Left lung (tissue), 14 donors: ENCODE measurements at places on chromosomes 4 and X. TPM values are rescaled to one million over a fixed set of nuclear protein-coding genes. Genes with fewer than 3 reads are reported as not detected.

GRCh38 chr4:3375688-3376087, 66.1 kb upstream of the HGFAC start:
- H3K27me3 ChIP-seq = no peaks in the 10 kb centered on the region
- no peaks in the 10 kb centered on the region for H3K4me1 ChIP-seq
- no peak overlapping the region for H3K4me3 ChIP-seq
- DNase-seq = no peak
- no peaks in the 10 kb centered on the region for H3K36me3 ChIP-seq
- H3K27ac ChIP-seq = no peak overlapping the region

GRCh38 chr4:182903013-182903412, 14.2 kb downstream of the DCTD start:
- no peak overlapping the region for H3K27ac ChIP-seq
- no peak overlapping the region for H3K4me3 ChIP-seq
- no peak for DNase-seq
- peaks cover 56% of the 10 kb centered on the region for H3K36me3 ChIP-seq
- H3K27me3 ChIP-seq = no peaks in the 10 kb centered on the region

MAGEA9B gene
- not detected for total RNA-seq

PPBP gene
- 10.4 TPM for total RNA-seq

TRIM75 gene
- not detected for total RNA-seq

GAB1 gene
- total RNA-seq = 43.5 TPM

GRCh38 chr4:153638011-153638410, 46.1 kb upstream of the TLR2 start:
- DNase-seq = no peak
- H3K27ac ChIP-seq = no peak overlapping the region
- H3K36me3 ChIP-seq = peaks cover 43% of the 10 kb centered on the region
- H3K4me3 ChIP-seq = no peak overlapping the region
- peaks cover 7% of the 10 kb centered on the region for H3K4me1 ChIP-seq

DDIT4L gene
- 0.55 TPM for total RNA-seq

DNA sequence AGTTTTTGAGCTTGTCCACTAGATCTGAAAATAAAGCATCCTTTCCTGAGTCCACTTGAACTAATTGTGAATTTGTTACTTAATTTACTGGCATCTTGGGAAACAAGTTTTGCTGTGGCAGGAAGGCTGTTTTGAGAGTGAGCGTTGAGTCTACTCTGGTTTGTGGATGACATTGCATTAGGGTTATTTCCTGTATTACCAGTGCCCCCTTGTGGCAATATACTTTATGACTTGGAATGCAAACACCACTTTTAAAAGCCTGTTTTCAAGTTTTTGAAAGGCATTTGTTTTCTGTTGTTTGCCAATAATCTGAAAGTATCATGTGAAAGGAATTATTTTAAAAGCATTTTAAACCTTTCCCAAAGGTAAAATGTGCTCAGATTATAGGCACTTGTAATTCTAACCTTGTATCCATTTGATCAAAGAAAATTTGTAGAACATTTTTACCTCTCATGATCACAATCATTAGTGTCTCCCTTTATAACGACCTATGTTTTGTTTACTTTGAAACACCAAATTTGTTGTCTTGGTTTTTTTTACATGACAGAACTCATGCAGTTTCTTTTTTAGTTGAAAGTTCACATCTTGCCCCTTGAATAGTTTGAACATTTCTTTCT, 18.0 kb upstream of the CYP2U1 start:
- DNase-seq = peak; percentile 71
- no peak overlapping the region for H3K4me3 ChIP-seq
- H3K27me3 ChIP-seq = no peaks in the 10 kb centered on the region
- H3K36me3 ChIP-seq = no peaks in the 10 kb centered on the region

GRCh38 chr4:73258436-73258685, 237 bp downstream of the ANKRD17 start:
- H3K27me3 ChIP-seq = no peaks in the 10 kb centered on the region
- DNase-seq = no peak
- H3K27ac ChIP-seq = peak overlapping the region; percentile 98
- no peaks in the 10 kb centered on the region for H3K36me3 ChIP-seq

DNA sequence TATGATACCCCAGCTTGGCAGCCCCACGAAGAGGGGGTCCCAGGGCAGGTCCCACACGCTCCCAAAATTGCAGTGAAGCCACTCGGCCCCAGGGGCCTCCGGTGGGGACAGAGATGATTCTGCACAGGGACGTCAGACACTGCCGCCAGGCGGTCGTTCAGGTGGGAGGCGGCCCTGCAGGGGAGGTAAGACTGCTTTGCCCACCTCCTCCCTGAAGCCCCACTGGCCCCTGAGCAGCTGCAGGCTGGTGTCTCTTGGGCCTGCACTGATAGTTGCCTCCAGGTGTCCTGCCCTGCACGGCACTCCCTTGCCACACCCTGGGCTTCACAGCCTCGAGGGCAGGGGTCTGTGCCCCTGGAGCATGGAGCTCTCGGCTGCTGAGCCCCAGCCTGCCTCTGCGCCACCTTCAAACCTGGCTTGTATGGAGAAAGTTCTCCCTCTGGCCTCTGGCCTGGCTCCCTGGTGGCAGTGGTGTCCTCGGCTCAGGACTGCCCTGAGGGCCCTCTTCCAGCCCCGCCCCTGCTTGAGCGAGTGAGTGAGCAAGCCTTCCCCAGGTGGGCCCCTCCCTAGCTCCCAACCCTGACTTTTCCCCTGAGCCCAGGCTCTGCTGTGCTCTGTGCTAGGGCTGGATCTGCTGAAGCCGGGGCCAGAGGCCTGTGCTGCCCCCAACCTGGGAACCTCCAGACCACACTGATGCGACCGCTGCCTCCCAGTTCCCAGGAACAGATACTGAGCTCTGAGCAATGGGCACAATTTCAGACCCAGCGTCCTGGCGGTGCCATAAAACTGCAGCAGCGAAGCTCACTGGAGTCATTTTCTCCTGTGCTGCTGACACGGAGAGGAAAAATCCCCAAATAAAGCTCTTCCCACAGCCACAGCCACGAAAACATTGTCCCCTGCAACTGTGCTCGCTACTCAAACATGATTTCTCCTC, 16.1 kb downstream of the ADRA2C start:
- no peaks in the 10 kb centered on the region for H3K4me1 ChIP-seq
- H3K27ac ChIP-seq = no peak overlapping the region
- peak; percentile 65 for DNase-seq

ASB12 gene
- not detected for total RNA-seq

DNA sequence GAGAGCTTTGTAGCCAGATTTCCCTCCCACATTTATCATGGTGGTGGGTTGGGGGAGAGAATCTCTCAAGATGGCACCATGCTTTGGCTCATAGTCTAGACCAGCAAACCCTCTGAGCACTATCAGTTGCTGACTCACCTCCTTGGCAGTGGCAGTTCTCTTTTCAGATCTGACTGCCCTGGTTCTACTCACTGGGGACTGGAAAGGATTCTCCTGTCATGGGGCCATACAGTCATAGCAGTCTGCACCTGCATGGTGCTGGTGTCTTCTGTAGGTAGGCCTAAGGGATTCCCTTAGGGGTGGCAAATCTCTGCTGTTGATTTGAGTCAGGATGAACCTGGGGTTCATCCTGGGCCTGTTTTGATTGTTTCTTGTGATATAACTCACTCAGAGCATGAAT, 2.6 kb downstream of the TEX13B start:
- no peaks in the 10 kb centered on the region for H3K4me1 ChIP-seq
- no peak overlapping the region for H3K4me3 ChIP-seq
- no peak overlapping the region for H3K27ac ChIP-seq
- H3K27me3 ChIP-seq = peaks cover 4% of the 10 kb centered on the region
- no peaks in the 10 kb centered on the region for H3K36me3 ChIP-seq

CLCN5 gene
- 14.5 TPM for total RNA-seq

XG gene
- 0.38 TPM for total RNA-seq

DNA sequence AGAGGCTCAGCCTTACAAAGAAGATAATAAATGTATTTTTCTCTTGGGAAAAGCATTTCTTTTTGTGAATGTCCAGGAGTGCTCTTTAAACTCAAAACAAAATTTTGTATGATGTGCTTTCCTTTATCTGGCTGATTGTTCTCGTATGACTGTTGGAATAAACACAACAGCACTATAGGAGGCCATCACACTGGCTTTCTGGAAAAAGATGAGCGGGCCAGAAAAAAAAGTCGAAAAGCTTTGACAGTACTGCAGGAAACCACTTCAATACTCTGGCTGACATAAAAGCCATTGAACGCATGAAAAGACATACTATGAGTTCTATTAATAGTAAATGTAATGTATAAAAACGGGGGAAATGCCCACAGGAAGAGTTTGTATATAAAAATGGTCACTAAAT, 64.7 kb upstream of the CTSO start:
- DNase-seq = no peak
- no peak overlapping the region for H3K4me3 ChIP-seq
- no peaks in the 10 kb centered on the region for H3K4me1 ChIP-seq
- no peak overlapping the region for H3K27ac ChIP-seq
- H3K36me3 ChIP-seq = no peaks in the 10 kb centered on the region
- no peaks in the 10 kb centered on the region for H3K27me3 ChIP-seq

CTAG1B gene
- not detected for total RNA-seq

GRCh38 chrX:150907474-150907873, 9.0 kb upstream of the CD99L2 start:
- no peaks in the 10 kb centered on the region for H3K4me1 ChIP-seq
- H3K36me3 ChIP-seq = no peaks in the 10 kb centered on the region
- H3K27ac ChIP-seq = no peak overlapping the region

SLC2A9 gene
- total RNA-seq = 10.6 TPM

DNA sequence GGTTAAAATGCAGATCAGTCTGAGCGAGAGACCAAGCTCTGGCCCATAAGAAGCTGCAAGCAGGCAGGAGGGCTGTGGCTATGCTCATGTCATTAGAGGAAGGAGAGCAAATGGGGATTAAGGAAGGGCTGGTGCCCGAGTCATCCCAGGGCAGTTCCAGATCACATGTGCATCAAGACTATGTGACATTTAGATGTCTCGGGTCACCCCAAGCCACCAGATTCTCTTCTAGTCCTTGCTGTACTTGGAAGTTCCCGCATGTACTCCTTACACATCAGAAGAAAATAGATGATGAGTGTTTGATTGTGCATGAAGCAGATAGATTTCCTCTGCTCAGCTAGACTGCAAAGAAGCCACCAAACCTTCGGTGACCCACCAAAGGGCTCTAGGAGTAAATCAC, 42.1 kb upstream of the KLHL34 start:
- DNase-seq = no peak
- no peak overlapping the region for H3K27ac ChIP-seq
- no peaks in the 10 kb centered on the region for H3K4me1 ChIP-seq
- no peak overlapping the region for H3K4me3 ChIP-seq
- no peaks in the 10 kb centered on the region for H3K27me3 ChIP-seq
- H3K36me3 ChIP-seq = no peaks in the 10 kb centered on the region
